ENCODE measurements at places on chromosomes 6 and 20.
A peak's percentile ranks its signal among the peaks of the same experiment; 100 is the strongest.

DNA sequence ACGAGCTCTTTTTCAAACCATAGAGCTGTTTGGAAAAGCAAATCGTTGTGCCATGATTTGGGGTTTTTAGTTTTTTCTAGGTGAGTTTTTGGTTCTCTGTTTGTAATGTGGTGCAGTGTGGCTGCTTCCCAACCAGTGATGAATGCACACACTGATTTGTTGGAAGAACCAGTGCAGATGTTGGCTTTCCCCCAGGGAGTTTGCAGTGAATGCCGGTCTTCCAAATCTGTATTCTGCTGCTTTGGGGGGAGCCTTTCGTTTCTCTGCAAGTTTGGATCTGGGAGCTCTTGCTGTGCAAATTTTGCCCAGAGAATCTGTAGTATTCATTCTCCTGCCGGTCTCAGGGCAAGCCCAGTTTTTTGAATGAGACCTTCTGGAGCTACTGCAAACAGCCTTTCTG is 14.5 kb downstream of the HECA start:
- DNase-seq, result no peak

- DNase-seq, result no peak
These were observed 116.5 kb downstream of the MAP3K4 start for GRCh38 chr6:161107779-161108730.

GRCh38 chr6:37738216-37738615 is 40.5 kb upstream of the MDGA1 start:
- no peak for DNase-seq

- DNase-seq, result no peak
These were observed 140.4 kb downstream of the TINAG start for GRCh38 chr6:54448617-54449016.

GRCh38 chr6:166600931-166601330 is 14.5 kb upstream of the RAMACL start:
- no peak for DNase-seq

DNA sequence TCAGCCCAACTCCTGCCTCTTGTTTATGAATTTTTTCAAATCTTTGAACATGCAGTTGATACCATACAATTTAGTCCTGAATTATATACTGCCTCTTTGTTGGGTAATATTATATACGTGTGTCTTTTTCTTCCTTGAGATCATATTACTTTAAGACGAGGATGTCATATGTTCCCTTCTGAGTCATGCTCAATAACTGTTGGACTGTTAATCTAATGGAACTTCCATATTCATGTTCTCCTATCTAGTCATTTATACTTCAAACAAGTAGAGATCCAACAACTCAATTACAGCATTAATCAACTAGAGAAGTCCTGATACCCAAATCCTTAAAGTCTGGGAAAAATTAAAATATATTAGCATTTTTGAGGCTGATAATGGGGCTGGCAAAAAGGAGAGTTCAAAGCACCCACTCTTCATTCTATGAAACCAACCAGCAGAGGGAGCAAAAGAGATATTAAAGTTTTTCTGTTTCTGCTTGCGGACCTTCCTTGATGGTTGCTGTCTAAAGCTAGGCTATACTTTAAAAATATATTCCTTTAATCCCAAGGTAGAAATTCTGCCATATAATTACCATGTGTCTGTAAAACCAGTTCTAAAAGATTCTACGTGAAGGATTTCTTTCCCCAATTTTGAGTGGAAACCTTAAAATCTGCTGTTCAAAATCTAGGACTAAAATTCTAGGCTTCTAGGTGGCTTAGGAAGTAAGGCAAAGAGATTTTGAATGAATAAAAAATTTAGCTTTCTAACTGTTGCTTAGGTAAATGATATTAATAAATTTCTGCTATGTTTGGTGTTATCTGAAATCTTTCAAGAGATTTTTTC is 498.9 kb downstream of the BCKDHB start:
- DNase-seq, result peak; percentile 16

- no peak for DNase-seq
These were observed 5.3 kb upstream of the CST7 start for GRCh38 chr20:24943731-24944130.

DNA sequence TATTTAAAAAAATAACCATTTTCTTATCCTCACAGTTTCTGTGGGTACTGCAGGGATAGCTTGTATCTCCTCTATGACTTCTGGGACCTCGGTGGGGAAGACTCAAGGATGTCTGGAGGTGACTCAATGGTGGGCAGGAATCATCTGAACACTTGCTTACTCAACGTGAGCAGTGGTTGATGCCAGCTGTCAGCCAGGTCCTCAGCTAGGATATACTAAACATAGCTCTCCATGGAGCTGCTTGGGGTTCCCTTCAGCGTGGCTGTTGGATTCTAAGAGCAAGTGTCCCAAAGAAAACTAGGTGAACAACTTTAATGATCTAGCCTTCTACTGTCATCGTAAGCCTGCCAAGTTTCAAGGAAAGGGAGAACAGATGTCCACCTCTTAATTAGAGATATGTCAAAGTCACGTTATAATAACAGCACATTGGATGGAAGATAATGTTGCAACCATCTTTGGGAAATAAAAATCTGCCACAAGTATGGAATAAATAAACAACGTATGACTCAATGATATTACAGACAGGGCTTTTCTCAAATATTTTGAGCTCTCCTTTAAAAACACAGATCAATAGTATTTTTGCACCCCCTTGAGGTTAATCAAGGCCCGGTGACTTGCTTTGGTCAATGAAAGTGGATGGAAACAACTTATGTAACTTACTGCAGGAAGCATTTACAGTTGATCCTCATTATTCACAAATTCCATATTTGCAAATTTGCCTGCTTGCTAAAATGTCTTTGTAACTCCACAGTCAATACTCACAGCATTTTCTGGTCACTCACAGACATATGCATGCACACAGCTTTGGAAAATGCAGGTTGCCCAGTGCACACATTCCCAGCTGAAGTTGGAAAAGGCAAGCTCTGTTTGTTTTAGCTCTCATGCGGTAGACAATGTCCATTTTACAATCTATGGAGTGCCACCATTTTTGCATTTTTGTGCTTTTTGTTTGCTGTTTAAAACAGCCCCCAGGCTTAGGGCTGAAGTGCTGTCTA is 6.6 kb upstream of the HEBP2 start:
- no peak for DNase-seq

GRCh38 chr20:31866221-31866620 is 4.1 kb downstream of the DUSP15 start:
- DNase-seq, result no peak

DNA sequence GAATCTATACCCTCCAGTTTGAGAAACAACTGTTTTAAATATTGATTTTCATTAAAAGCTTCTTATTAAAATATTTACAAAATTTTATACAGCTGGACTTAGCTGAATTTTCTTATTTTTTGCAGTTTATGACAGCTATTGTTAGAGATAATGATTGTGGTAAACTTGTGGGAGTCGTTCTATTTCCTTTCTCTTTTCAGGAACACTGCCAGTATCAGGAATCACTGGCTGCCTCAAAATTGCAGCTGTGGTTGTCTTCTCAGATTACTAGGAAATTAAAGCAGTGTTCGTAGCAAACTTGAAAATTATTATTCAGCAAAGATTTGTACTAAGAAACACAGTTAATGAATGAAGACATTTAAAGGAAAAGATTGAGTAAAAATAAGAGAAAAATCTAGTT is 311.0 kb downstream of the CENPW start:
- no peak for DNase-seq

DNA sequence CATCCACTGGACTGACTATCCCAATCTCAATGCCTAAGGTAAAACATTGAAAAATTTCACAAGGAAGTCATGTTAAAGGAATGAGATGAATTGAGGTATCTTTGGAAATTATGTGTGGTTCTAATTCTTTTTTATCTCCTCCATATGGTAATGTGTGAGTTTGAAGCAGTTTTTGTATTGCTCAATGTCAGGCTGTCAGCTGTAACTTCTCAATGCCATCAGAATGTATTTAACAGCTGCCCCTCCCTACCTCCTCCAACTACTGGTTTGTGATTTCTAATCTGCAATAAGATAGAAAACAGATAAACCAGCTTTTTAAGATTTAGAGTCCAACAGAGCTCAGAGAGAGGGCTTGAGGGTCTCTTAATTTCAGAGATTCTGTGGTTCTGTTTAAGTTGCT is 1005.8 kb upstream of the ADGRB3 start:
- DNase-seq, result no peak

- DNase-seq, result no peak
These were observed 59.4 kb upstream of the SCP2D1 start for GRCh38 chr20:18754030-18754652.

- no peak for DNase-seq
These were observed 6.2 kb downstream of the BMP7 start for GRCh38 chr20:57259938-57260921.

DNA sequence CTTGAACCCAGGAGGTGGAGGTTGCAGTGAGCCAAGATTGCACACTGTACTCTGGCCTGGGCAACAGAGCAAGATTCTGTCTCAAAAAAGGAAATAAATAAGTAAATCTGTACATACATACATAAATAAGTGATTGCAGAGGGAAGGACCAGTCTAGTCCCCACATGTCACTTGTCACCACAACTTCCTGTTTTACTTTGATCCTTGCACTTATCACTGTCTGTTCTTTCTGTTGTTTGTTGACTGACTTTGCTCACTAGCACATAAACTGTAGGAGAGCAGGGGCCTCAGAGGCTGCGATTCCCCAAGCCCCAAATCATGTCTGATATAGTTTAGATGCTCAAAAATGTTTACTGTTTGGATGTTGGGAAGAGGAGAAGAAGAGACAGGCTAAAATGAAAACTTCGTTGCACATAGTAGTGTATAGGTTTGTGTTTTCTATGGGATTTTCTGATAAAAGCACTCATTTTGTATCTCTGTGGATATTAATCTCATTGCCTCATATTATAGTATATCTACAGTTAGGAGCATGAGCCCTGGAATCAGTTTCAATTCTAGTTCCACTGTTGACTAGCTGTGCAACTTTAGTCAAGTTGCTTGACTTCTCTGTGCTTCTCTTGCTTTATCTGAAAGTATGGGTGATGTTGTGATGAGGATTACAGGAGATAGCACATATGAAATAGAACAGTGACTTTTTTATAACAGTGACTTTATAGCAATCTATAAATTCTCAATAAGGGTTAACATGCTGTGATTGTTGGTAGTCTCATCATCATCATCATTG is 165.0 kb downstream of the TBC1D7 start:
- DNase-seq, result no peak

- DNase-seq, result no peak
These were observed 32.9 kb downstream of the TAF4 start for GRCh38 chr20:62032609-62033368.

DNA sequence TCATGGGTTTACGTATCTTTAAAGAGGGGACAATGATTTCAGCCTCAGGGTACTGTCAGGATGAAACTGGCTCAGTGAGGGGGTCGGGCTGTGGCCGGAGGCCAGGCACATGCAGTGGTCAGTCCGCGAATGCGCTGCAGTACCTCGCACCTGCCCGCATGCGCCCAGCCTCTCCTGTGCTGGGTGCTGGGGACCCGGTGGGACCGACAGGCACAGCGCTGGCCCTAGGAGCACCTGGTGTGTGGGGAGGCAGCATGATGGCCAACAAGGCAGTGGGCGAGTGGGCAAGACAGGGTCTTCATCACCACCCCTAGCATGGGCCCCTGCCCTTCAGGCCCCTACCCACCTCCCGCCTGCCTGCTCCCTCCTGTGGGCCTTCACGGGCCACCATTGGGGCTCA is 970 bp upstream of the CABLES2 start:
- no peak for DNase-seq

GRCh38 chr6:137973201-137973600 is 106.1 kb downstream of the TNFAIP3 start:
- DNase-seq, result no peak

DNA sequence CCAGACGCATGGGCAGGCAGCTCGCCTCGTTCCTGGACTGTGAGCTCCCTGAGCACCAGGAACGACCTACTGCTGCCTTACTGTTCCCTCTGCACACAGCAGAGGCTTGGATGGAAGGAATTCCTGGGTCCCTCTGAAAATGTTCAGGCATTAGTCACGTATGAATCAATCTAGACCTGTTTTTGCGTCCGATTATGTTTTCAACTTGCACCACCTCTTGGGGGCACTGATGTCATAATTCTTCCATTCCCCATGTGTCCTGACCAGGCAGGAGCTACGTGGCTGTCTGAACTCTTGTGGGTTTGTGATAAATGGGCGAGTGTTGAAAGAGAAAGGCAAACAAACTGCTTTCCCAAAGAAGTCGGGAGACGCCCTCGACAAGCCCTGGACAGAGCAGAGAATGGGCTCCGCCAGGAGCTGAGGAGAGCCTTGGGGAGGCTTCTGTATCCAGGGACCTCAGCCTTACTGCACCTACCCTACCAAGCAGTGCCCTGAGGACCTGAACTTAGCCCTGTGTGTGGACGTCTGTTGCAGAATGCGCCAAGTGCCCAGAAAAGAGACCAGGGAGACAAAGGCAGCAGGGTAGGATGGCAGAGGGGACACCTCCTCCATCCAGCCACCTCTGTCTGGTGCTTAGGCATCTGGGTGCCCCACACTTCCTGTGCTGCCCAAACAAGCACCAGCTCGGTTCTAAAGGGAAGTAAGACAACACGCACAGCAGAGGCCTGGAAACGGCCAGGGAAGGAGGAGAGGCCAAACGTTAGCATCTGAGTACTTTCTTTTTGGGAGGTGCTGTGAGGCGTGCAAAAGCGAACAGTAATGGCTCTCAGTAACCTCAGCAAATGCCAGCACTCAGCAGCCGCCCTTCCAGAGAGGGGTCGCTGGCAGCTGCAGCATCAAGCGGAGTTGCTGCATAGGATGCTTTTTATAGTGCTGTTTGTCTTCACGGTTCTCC is 124.2 kb downstream of the LY86 start:
- no peak for DNase-seq

DNA sequence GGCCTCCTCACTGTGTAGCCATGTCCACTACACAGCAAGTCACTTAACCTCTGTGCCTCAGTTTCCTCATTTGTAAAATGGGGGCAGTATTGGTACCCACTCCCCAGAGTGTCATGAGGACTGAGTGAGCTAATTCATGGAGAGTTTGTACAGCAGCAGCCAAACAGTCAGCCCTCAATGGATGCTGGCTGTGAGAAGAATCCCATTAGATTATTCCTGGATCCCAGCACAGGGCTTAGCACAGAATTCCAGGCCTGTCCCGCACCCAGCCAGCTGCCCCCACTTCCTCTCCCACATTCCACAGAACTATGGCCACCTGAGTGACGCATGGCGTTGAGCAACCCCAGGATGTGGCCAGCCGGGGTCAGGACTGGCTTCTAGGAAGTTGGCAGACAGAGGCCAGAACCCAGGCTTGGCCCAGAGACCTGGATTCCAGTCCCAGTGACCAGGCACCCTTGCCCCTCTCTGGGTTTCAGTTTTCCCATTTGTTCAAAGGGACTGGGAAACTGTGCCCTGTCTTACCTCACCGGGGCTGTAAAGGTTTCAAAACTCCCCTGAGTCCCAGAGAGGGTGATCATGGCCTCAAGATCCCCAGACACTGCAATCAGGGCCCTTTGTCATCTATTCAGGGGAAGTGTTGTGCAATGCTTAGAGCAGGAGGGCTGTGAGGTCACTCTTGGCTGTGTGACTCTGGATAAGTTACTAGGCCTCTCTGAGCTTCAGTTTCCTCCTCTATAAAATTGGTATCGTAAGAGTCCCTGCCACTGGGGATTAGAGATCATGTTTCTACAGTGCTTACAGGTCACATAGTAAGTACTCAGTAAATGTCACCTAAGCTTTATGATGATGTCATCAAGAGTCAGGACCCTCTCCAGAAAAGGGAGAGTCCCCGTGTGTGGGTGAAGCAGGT is 3.0 kb upstream of the TGM2 start:
- DNase-seq, result peak; percentile 45

GRCh38 chr6:138728662-138729061 is 44.9 kb upstream of the CCDC28A start:
- no peak for DNase-seq
